Stimulated activated CD8-positive, alpha-beta memory T cell treated with anti-CD3 and anti-CD28 coated beads, Interleukin-4, amount 100 ng/mL, for 4 hours (primary cell): ENCODE measurements at places on chromosomes 2 and 18.

DNA sequence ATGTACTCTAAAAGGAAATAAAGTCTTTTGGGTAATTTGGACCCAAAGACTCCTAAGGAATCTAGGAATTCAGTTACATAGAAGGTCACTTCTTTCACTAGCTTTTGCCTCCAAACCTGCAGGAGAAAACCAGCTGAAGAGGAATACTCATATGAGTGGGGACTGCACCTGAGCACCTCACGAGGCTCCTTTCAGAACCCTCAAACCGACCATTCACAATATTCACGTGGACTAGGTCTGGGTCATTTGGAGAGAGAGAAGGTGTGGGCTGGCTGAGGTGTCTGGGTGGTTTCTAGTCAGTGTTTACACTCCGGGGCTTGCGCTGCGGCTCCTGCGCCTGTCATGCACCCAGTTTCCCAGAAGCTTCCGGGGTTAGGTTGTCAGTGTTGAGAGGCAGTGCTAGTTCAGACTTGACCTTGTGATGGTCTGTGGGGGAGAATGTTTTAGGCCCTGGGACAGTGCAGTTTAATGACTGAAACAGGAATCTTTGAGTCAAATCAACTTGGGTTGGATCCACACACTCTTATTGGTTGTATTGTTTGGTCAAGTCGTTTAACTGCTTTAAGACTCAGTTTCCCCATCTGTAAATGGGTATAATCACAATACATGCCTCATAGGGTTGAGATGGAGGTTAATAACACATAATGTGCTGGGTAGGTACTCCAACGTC, 78.4 kb downstream of the LIMS1 start:
- DNase-seq, result no peak

DNA sequence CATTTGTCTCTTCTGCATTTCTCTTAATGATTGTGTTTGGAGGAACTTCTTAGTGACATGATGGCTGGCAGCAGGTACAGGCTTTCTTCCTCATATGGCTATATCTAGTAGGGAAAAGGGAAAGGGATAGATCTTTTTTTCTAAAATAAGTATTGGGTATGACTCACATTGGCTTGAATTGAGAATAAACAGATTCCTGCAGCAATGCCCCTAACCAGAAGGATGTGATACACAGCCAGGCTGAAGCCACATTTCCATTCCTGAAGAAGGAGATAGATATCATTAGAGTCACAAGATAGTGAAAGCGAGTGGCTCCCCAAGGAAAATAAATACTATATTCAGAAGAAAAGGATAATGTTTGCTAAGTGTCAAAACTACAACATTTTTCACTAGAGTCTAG, 61.1 kb downstream of the VWC2L start:
- DNase-seq, result no peak

GRCh38 chr2:88067189-88067588, 436 bp upstream of the SMYD1 start:
- no peak for DNase-seq

- DNase-seq, result no peak
Measured at GRCh38 chr2:107721586-107721985, 105.1 kb upstream of the RGPD4 start.

- no peak for DNase-seq
Measured at GRCh38 chr2:106269591-106270291, 75.6 kb upstream of the UXS1 start.

DNA sequence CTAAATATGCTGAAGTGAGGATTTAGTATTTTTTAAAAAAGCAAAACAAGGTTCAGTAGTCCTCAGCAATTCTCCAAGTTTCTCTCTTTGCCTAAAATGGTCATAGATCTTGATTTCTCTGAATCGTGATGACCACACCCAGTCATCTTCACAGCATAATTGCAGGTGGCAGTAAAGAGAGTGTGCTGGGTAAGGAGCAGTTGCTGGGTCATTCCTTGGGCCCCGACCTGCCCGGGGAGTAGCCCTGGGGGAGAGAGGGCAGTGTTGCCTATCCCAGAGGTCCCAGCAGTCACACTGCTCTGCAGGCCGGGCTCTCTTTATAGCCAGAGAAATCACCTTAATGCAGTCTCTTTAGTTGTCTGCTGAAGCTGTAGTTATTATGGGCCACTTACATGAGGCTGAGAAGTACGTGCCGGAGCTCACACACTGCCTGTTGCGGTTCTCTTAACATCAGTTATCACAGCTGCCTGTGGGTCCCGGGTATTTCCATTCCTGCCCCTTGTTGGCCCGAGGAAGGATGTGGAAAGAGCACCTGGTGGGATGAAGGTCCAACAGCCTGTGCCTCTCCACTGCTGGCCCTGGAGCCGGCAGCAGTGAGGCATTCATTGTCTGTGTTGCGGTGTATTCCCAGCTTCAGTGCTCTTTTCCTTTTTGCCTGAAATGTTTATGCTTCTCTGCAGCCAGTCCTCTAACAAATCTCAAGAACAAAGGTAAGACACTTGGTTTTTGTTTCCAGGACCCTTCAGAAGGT, 230.1 kb downstream of the ALPK2 start:
- DNase-seq, result no peak

GRCh38 chr2:12602661-12603060, 114.1 kb upstream of the TRIB2 start:
- DNase-seq, result no peak

DNA sequence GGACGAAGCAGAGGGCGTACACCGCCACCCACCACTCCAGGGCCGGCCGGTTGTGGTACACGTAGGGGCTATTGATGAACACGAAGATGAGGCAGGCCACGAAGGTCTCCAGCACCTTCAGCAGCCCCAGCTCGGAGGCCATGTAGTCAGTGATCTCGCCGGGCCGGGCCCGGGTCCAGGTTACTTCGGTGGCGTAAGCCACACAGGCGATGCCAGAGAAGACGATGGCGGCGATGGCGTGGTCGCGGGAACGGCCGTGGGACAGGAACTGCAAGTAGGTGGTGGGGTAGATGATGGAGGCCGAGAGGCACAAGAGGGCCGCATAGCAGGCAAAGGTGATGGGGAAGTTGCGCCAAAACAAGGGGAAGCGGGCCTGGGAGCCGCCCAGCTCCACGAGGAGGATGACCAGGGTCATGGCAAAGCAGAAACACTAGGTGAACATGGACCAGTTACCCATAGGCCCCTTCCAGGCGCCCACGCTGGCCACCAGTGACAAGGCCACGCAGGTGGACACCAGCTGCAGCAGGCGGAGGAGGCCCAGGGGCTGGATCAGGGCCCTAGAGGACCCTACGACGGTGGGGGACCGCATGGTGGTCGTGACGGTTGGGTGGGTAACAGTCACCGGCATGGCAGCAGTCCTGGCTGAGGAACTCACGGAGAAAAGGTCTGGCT, 128.4 kb upstream of the FAM98A start:
- DNase-seq, result no peak

DNA sequence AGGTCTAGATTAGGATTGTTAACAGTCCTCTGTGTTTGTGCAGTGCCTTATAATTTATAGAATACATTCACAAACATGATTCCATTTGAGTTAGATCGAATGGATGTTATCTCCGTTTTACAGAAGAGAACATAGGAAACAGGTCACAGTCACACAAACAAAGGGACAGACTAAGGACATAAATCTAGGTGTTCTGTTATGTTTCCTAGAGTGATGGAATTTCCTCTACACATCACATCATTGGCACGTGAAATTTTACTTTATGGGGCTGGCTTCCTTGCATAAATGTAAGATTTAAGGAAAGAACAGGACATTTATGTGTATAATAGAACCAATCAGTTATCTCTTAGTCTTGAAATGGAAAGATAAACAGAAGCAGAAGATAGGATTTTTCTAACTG, 6.4 kb downstream of the TRIM54 start:
- no peak for DNase-seq

DNA sequence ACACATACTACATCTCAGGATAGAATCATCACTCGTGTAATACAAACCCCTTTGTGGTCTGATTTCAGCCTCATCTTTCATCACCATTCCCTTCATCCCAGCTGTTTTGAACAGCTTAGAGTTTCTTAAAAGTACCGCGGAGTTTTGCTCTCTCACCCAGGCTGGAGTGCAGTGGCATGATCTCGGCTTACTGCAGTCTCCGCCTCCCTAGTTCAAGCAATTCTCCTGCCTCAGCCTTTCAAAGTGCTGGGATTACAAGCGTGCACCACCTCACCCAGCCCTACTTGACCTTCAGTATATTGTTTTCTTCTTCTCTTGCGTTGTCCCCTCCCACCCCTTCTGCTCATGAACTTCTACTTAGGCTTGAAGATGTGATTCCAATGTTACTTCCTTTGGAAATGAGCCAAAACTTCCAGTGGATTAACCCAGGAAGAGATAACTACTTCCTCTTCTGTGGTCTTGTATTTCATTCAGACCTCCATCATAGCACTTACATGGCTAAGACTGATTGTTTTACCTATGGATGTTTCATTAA, 15.8 kb downstream of the ERLEC1 start:
- DNase-seq, result no peak

- DNase-seq, result no peak
Measured at GRCh38 chr2:26997394-26997793, 27.0 kb downstream of the MAPRE3 start.

DNA sequence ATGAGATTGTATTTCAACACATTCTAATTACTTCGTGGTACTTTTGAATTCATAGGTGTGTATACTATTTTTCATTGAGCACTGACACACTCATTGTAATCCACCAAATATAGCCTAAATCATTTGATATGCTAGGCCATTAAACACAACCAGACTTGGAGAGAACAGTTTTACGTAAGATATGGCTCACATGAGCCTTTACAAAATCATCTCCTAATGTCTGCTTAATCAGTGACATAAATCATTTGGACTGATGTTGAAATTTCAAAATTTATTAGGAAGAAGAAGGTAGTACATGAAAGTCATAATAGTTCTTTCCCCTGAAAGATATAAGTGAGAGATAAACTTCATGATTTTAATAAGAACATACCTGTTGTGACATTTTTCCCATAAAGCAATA, 550.2 kb upstream of the LINC00305 start:
- DNase-seq, result no peak

GRCh38 chr2:175161-175786, 88.6 kb downstream of the SH3YL1 start:
- no peak for DNase-seq

DNA sequence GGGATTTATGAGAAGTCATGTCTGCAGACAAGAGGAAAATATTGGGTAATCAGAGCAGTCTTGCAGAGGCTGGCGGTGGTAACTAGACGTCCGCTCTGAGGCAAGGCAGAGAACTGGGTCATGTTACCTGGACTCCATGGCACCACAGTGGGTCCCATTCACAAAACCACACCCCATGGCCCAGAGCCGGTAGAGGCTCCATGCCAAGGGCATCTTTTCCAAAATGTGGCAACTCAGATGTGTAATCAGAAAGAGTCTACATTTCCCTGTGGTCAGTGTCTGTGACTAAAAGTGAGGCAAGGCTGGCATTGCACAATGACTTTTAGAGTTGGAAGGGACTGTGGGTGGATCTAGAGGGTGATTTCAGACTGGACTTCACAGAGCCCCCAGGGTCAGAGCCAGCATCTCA, 113.1 kb downstream of the MREG start:
- DNase-seq, result no peak

DNA sequence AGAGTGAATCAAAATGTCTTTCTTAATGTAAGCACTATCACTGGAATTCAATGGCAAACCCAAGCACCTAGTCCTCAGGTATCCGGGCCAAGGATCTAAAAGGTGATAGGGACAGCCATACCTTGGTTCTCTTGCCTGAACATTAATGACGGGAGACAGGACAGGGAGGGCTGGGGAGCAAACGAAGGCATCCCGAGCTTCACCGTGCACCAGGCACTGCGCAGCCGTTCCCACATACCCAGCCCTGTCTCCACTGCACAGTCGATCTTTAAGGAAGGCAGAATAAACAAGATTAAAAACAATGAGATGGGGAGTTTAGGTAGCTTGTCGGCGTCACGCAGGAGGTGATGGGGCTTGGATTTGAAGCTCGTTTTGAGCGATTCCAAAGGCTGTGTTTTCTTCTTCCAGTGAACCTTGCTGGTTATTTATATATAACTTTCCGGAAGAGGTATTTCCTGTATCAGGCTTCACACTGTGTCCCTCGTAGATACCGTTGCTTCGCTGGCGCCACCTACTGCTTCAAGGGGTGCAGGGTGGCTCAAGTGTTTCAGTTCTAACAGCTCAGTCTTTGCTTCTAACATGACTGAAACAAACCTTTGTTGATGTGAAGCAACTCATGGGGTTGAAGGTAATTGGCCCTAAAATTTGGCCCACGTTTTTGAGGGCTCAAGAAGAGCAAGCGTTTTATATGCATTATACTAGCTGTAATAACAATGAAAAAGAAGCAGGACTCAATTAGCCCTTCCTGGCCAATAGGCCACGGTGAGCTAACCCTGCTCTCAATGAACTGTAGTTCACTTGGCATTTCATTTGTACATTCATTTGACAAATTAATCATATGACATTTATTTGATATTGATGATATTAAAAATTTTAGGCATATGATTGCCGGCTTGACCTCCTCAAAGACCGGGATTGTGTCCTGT, 77.4 kb downstream of the DCDC2C start:
- DNase-seq, result no peak

- no peak for DNase-seq
Measured at GRCh38 chr2:3604991-3605961, 10.4 kb downstream of the COLEC11 start.

DNA sequence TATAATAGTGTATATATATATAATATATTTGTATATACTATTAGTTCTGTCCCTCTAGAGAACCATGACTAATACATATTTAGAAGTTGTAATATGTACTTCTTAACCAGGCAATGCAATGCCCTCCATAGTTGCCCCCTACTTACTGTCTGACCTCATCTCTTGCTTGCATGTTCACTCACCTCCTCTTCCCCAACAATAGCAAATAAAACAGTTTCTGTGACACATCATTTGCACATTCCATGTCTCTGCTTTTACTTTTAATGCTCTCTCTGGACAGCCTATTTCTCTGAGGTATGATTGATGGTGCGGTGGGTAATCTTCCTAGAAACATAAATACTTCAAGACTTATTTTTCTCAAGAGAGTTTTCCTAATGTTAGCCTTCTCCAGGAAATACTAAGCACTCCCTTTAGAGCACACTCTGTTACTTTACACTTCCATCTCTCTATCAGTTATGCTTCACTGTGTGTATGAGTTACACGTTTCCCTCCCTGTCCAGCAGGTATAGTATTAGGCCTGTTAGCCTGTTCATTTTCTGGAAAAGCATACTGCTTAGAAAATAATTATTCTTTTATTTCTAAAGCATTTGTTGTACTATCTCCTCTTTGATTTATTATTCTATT, 295.6 kb upstream of the LRATD1 start:
- DNase-seq, result no peak

GRCh38 chr2:201696151-201696659, 2.2 kb downstream of the MPP4 start:
- no peak for DNase-seq

GRCh38 chr2:219384859-219385258, 2.9 kb downstream of the DNPEP start:
- no peak for DNase-seq

- no peak for DNase-seq
Measured at GRCh38 chr2:182101263-182101662, 115.6 kb downstream of the PPP1R1C start.

- DNase-seq, result peak; percentile 34
Measured at GRCh38 chr2:25982273-25982967, at the start of gene KIF3C. Gene KIF3C (minus strand): TSS chr2:25982497. CDS start chr2:25981917, 580 bp downstream.

GRCh38 chr2:128196471-128196931, 105.5 kb downstream of the UGGT1 start:
- no peak for DNase-seq
